NCI-H345 (cell line): ENCODE measurements at places on chromosomes 2 and 18.

DNA sequence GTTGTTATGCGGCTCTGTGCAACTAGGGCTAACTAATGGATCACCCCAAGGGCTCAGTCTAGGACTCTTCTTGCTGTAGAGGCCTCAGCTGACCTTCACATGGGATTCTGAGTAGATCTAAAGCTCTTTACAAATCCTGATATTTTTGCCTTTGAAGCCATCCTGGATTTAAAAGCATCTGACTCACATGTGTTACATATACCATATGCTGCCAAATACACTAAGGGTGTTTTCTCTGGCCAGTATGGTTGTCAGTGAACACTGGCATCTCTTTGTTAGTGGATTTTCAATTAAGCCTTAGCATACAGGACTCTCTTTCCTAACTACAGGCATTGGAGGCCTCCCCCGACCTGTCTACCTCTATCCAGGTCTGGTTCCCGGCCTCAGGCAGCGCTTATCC, 992.8 kb upstream of the FANCL start:
- no peak for DNase-seq

DNA sequence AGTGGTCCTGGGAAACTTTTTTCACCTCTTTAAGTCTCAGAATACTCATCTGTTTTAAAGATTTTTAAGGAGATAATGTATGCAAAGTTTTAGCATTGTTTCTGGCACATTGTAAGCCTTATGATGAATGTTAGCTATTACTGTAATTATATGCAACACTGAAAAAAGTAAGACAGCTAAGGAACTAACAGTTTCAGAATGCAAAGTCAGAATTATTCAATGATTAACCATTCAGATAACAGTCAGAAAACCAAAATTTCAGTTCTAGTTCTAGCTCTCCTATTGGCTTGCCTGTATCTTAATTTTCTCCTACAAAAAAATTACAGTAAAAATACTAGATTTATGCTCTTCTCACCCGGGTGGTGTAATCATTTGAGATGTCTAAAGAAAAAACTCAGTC, 101.1 kb downstream of the SLC4A10 start:
- no peak for DNase-seq

DNA sequence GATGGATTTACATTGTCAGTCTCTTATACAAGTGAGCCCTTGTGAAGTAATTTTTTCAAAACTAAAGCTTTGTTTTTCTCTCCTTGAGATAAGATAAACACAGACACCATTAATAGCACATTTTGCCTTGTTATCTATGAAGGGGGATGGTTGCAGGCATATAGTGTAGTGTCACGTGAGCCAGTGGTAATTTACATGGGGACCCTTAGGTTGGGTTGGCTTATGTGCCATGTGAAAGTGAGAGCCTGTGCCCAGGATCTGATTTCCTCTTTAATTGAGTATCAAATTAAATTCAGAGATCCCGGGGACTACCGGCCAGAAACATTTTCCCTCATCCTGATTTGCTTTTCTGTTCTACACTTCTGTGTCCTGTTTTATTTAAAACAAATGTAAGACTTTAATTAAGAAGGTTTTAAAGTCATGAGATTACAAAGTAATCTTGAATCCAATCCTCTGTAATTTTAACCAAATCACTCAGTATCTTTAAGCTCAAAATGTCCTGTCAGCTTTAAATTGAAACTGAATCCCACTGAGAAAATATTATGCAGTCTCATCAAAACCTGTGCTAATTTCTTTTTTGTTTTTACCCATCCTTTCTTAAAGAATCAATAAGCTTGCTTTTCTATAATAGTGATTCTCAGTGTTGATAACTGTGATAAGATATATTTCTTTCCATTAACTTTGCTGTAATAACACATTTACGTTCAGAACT, 63.8 kb downstream of the PTPRM start:
- no peak for DNase-seq

DNA sequence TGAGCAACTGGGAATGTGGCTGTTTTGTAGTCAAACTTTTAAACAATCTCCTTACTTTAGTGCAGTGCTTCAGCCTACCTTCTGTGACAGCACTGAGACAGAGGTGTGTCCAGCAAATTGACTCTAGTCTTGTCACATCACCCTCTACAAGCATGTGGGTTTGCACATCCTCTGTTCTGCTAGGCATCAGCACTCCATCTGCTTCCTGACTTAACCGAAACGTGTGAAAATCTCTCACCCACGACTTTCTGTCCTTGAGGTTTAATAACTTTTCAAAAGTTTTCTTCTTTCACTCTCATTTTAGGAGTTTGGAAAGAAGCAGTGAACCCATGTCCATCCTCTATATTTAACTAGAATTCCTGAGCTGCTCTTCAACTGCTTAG, 42.6 kb downstream of the TTR start:
- DNase-seq, result no peak
